B cell (primary cell): ENCODE measurements at places on chromosomes 7 and 10. TPM values are rescaled to one million over a fixed set of nuclear protein-coding genes. Genes with fewer than 3 reads are reported as not detected.

Gene AKR1C8
- total RNA-seq, result not detected in 2 replicates

Gene VAX1
- total RNA-seq, result not detected in 2 replicates

Gene CH25H
- not detected in 2 replicates for total RNA-seq

Gene PNLIPRP3
- total RNA-seq, result not detected in 2 replicates

Gene SH2B2
- total RNA-seq, result 41.2 and 47.7 TPM in 2 replicates

Gene ELMO1
- 166 and 177 TPM in 2 replicates for total RNA-seq

Gene MRM2
- 29.0 and 30.7 TPM in 2 replicates for total RNA-seq

Gene PLEKHS1
- not detected in 2 replicates for total RNA-seq

Gene DCLRE1A
- 1.9 and 2.4 TPM in 2 replicates for total RNA-seq

Gene ZCCHC24
- total RNA-seq, result 2.1 and 2.3 TPM in 2 replicates

Gene HPS6
- 28.6 and 29.5 TPM in 2 replicates for total RNA-seq

Gene FFAR4
- not detected in 2 replicates for total RNA-seq

Gene MCM10
- 0.15 and 0.42 TPM in 2 replicates for total RNA-seq

Gene MET
- total RNA-seq, result 0.59 and 1.9 TPM in 2 replicates

Gene NKX2-3
- total RNA-seq, result not detected in 2 replicates

Gene CLDN3
- total RNA-seq, result not detected in 2 replicates

Gene AKR1C4
- total RNA-seq, result not detected in 2 replicates

Gene TYW1
- 29.2 and 33.6 TPM in 2 replicates for total RNA-seq

Gene LMOD2
- total RNA-seq, result not detected in 2 replicates

Gene GPNMB
- total RNA-seq, result 1.9 and 2.6 TPM in 2 replicates

Gene AGR2
- not detected in 2 replicates for total RNA-seq

Gene UNCX
- not detected in 2 replicates for total RNA-seq

Gene TMEM229A
- total RNA-seq, result not detected in 2 replicates

Gene LAMB4
- not detected in 2 replicates for total RNA-seq

Gene ARHGEF5
- 6.9 and 7.9 TPM in 2 replicates for total RNA-seq

Gene LIPM
- total RNA-seq, result not detected in 2 replicates

Gene TUBAL3
- not detected in 2 replicates for total RNA-seq

Gene MACROH2A2
- total RNA-seq, result not detected in 2 replicates

Gene PDE6C
- not detected in 2 replicates for total RNA-seq

Gene KCND2
- total RNA-seq, result not detected in 2 replicates

Gene SLC29A3
- 6.7 and 8.2 TPM in 2 replicates for total RNA-seq

Gene SPDYE11
- not detected in 2 replicates for total RNA-seq

Gene MRC1
- total RNA-seq, result 0.12 and 0.44 TPM in 2 replicates

Gene TSPAN13
- total RNA-seq, result 26.2 and 26.3 TPM in 2 replicates

Gene SEMA3E
- not detected in 2 replicates for total RNA-seq

Gene COL26A1
- not detected in 2 replicates for total RNA-seq

Gene CUL2
- 36.9 and 41.9 TPM in 2 replicates for total RNA-seq

Gene OR2A12
- total RNA-seq, result not detected in 2 replicates

Gene NEUROG3
- not detected in 2 replicates for total RNA-seq

Gene HMX2
- not detected in 2 replicates for total RNA-seq

Gene TWIST1
- total RNA-seq, result not detected in 2 replicates

Gene SCART1
- total RNA-seq, result 4.7 and 7.3 TPM in 2 replicates

Gene SLC18A3
- total RNA-seq, result not detected in 2 replicates

Gene HKDC1
- total RNA-seq, result not detected in 2 replicates

Gene CCNJ
- 8.9 and 9.1 TPM in 2 replicates for total RNA-seq

Gene SPDYE3
- not detected in 2 replicates for total RNA-seq

Gene VSIR
- total RNA-seq, result 61.2 and 63.3 TPM in 2 replicates

Gene NMT2
- total RNA-seq, result 72.1 and 73.3 TPM in 2 replicates
